ENCODE measurements at places on chromosomes 6 and 20.
A peak's percentile ranks its signal among the peaks of the same experiment; 100 is the strongest.

DNA sequence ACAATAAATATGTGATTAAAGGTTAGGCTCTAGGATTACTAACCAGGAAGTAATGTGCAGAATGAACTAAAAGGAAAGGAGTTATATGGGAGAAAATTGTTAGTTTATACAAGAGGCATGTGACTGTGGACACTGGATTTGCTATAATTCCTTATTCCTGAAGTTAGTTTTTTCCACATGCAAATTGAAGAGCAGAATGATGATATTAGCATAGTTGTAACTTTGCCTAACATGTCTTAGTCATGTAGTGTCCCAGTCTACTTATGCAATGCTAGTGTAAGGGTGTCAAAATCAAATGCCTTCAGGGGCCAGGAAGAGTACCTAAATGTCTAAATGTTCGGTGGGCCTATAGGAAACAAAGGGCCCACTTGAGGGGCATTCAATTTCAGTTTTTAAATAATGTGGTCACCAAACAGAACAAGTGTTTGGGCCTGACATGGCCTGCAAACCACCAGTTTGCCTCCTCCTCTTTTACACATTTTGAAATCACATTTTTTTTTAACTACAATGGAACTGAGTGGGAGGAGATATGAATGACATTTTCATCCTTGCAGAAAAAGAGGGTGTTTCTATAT is 28.0 kb upstream of the CEP85L start:
- no peak for DNase-seq

- DNase-seq: no peak
These were observed 862 bp downstream of the UCKL1 start for GRCh38 chr20:63955281-63955826.

- no peak for DNase-seq
These were observed 564.2 kb downstream of the TFAP2B start for GRCh38 chr6:51382847-51383246.

- DNase-seq: no peak
These were observed 82.4 kb downstream of the SLC35B3 start for GRCh38 chr6:8352966-8353340.

DNA sequence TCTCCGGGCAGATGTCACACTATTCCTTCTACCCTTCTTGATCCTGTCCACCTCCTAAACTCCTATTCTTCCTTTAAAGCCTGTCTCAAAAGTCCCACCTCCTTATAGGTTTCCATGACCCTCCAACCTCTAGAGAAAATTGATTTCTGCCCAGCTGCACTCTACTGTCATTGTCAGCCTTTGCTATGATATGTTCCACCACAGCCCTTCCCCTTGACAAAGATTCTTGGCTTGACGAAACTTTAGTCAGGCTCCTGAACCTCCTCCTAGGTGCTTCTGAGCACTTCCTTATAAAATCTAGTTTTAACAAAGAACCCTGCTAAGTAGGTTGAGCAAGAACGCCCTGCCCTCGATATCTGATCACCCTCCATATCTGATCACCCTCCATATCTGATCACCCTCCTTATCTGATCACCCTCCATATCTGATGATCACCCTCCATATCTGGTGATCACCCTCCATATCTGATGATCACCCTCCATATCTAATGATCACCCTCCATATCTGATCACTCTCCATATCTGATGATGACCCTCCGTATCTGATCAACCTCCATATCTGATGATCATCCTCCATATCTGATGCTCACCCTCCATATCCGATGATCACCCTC is 103.2 kb downstream of the RIN2 start:
- DNase-seq: no peak

DNA sequence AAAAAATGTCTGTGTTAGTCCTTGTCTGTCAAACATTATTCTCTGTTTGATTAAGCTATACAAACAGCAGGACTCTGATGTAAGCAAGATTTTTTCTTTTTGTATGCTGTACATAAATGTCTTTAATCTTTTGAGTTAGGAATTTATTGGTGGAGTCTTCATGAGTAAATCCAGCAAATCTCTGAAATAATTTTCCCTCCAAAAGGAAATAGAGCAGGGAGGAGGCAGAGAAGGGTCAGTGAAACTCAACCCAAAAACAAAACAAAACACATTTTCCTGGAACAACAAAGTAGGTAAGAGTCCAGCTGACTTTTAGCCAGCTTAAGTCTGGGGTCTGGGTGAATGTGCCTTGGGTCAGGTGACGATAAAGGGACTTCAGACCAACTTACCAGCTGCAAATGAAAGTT is 113.7 kb downstream of the FOXA2 start:
- no peak for DNase-seq

GRCh38 chr6:95648636-95649035 is 71.3 kb downstream of the MANEA start:
- DNase-seq: no peak

DNA sequence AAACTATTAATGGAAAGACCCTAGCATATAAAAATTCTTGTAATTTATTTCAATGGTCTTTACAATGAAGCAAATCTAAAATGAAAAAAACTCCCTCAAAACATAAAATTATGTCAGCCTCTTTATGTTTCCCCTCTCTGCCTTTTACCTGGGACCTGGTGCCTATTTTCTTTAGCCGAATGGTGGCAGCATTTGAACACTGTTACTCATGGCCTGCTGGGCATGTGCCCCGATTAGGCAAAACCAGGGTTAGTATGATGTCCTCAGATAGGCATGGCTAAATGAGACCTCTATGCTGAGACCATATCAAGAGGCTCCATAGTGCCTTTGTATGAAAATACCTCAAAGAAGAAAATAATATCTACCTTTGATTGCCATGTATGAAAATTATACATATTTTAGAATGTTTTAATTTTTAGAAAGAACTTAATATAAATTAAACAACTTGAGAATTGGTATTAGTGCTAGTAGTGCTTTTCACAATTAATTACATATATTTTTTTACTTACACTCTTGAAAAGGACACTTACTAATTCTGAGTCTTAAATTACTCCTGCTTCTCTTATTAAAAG is 22.5 kb upstream of the C6orf58 start:
- no peak for DNase-seq

- no peak for DNase-seq
These were observed 29.6 kb upstream of the CRIP3 start for GRCh38 chr6:43338243-43338642.

DNA sequence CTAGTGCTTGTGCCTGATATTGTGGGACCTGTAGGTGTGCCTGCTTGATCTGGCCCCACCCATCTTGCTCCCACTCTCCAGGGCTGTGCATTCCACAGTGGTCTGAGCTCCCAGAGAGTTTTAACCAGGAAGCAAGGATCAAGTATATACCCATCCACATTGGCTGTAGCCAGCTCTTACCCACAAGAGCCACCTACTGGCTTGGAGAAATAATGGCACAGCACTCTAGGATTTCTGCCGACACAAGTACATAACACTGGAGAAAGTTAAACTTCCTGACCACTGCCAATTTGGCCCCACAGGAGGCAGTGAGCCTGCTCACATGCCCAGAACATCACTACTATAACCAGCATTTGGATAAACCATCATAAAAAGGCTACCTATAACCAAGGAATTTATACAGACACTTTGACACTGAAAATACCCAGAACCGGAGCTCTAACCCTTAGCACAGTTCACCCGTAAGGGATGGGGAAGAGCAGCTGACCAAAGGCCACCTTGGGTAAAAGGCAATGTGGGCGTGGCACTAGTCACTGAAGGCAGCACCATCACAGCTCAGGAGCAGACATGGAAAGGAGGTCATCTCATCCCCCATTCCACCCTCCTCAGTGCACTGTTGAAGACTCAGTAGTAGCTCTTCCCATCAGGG is 440.4 kb downstream of the BTBD3 start:
- no peak for DNase-seq

GRCh38 chr20:49727478-49727877 is 13.8 kb upstream of the B4GALT5 start:
- DNase-seq: no peak

- peak; percentile 56 for DNase-seq
These were observed 53.9 kb upstream of the LAMP5 start for GRCh38 chr20:9460518-9460917.

DNA sequence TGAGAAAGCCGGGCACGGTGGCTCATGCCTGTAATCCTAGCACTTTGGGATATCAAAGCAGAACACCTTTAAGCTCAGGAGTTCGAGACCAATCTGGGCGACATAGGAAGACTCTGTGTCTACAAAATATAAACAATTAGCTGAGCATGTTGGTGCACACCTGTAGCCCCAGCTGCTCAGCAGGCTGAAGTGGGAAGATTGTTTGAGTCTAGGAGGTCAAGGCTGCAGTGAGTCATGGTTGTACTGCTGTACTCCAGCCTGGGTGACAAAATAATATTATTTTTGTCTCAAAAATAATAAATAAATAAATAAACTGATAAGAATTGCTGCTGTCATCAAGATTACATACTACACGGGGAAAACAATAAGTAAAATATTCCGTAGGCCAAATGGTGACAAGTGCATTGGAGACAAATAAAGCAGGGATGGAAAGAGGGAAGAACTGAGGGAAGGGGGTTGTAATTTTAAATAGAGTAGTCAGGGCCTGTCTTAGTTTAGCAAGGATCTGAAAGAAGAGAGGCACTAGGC is 14.0 kb upstream of the TOP1 start:
- DNase-seq: no peak

DNA sequence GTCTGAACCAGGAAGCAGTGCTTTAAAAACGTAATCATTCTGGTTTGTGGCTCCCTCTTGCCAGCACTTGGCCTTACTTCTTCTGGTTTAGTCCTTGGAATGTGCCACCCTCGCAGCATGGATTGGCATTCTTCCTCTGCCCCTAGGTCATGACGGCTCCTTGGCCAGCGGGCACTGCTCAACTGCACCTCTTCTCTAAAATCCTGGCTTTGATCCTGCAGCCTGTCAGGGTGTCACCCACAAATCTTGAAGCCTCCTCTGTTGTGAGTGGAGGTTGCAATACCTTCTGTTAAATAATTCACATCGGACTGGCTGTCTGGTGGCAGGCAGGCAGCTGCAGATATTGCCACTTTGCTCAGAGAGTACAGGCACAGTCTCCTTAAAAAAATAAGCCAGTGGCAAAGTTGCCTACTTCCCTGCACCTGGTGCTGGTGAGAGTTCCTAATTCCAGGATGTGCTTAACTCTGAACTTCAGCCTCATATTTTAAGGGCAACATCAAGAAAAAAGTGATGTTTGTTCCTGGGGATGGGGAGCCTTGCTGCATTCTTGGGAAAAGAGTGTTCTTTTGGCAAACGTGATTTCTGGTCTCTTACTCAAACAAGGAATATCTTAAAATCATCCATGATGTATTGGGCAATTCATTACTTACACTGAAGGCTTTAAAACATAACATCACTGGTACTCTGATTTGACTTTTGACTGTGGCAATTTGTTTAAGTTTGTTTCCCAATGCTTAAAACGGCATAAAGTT is 179.8 kb downstream of the FOXA2 start:
- DNase-seq: no peak

DNA sequence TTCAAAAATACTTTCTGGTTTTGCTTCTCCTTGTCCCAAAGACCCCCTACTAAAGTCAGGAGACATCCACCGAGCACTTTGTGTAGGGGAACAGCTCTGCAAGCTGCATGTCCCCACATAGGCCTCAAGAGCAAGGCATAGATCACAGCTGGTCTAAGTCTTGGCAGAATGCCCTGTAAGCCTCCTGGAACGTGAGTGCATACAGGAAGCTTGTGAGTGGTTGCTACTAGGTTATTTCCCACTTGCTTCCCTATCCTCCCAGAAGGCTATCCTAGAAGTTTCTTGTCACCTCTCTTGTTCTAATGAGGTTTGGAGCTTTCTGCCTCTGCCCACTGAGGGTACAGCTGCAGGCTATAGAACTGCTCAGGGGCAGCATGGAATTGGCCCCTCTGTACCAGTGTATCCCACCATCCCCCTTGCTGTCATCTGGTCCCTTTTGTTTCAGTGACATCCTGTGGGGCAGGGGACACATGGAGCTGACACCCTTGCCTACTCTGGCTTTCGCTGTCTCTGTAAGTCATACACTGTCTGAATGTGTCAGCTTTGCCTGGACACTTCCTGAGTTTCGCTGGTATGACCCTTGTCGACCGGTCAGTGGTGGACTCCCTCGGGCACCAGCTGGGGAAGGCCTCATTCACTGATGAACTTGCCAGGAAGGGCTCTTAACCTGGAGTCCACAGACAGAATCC is 35.6 kb upstream of the KCNK16 start:
- DNase-seq: peak; percentile 19

- DNase-seq: no peak
These were observed 40.6 kb downstream of the NINL start for GRCh38 chr20:25544734-25545133.
